ENCODE measurements at places on chromosomes 6 and 20. TPM values are rescaled to one million over a fixed set of nuclear protein-coding genes. Genes with fewer than 3 reads are reported as not detected.

GRCh38 chr6:14775528-14775927 lies 470.3 kb upstream of the JARID2 start:
- no peak for DNase-seq

DNA sequence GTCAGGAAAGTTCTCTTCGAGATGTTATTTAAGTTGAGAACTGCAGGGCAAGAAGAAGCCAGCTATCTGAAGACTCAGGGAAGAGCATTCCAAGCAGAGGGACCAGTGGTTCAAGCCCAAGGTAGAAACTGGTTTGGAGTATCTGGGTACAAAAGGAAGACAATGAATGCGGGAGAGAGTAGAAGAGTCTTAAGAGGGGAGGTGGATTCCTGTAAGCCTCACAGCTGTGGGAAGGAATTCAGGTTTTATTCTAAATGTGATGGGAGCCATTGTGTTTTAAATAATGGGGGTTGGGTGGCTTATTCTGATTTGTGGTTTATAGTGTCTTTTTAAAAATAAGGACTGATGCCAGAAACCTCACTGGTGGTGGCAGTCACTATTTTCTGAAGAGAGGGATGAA lies 37.6 kb upstream of the TENT5A start:
- no peak for DNase-seq

- DNase-seq: no peak
These were observed 86.3 kb upstream of the IRAK1BP1 start for GRCh38 chr6:78781001-78781400.

Gene PPP1R3G
- 0.24 TPM for total RNA-seq

Gene SMLR1
- total RNA-seq: not detected

Gene GTF2H4
- total RNA-seq: 42.3 TPM
